ENCODE measurements at places on chromosomes 3 and 15.

DNA sequence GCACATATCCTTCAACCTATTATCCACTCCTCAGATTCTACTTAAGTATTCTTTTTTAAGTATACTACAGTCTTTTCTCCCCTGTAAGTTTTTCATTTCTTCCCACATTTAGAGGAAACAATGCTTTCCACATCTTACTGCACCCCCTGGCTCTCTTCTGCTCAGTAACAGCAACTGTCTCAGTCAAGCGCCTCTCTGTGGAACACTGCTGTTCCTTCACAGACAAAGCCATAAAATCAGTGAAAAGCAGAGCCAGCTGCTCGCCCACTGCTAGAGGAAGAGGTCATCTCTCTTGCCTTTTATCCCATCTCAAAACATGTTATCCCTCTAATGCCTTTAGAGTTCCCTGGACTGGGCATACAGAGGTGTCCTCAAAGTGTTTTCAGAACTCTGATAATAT, 24.8 kb downstream of the SERP1 start:
- DNase-seq: no peak

DNA sequence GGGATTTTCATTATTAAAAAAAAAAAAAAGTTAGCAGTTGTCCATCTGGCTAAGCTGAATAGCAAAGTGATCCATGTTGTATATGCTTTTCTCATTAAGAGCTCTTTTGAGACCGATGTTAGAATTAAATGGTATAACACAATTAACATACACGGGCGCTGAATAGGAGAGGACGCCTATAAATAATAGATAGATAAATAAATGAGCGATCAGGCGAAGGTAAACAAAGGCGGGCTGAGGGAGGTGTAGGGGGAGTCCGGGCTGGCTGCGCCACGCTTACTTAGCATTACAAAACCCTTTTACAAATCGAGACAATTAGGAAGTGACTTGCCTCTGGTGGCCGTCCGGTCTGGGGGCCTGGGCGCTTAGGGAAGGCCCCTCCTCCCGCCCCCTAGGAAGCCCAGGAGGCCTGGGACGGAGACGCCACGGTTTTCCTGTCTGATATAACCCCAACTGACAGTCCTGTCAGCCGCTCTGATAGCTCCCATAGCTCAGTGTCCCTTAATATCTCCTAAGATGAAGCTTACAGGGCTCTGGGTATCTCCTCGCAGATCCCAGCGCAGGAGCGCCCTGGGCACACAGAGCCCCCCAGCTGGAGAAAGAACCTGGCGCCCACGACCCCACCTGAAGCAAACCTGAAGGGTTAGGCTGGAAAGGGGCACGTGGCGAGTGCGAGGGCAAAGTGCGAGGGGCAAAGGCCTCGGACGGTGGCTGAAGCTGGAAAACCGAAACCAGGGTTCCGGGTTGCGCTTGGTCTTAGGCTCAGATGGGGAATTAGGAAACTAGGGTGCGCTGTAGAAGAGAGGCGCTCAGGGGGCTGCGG, 3.6 kb downstream of the SOX14 start:
- no peak for DNase-seq

GRCh38 chr3:185081521-185081920, 71.3 kb downstream of the C3orf70 start:
- no peak for DNase-seq

GRCh38 chr15:66833371-66833770, 131.3 kb downstream of the SMAD6 start:
- DNase-seq: no peak

All from T-cell (primary cell).